ENCODE measurements at places on chromosomes 1 and 21.
A peak's percentile ranks its signal among the peaks of the same experiment; 100 is the strongest.

DNA sequence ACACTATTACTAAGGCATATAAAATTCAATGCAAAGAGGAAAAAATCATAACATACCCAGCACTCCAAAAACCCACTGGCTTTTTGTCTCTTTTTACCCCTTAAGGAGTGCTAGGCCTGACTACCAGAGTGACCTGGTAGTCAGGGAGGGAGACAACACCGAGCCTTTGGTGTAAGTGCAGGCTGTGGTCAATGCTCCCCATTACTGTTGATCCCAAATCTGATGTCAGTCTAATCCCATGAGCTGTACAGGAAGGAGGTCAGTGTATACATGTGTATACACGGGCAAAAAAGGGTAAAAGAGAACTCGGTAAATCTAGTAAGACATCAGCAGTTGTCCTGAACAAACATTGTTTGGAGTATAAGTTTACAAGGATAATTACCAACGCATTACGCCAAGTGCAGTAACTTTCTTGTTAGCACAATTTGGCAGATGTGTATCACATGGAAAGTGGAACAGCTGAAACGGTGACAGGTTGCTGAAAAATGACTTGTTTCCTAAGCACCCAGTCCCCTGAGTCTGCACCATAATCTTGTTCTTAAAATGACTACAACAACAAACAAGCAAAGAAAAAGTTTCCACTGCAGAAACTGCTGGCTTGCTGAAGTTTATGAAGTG, 217.9 kb downstream of the KCNH1 start:
- no peak overlapping the region for H3K4me3 ChIP-seq
- no peaks in the 10 kb centered on the region for H3K4me1 ChIP-seq
- H3K27me3 ChIP-seq, result no peaks in the 10 kb centered on the region
- no peak overlapping the region for H3K27ac ChIP-seq
- no peaks in the 10 kb centered on the region for H3K36me3 ChIP-seq
- no peak for DNase-seq

GRCh38 chr1:241990040-241990439, 8.9 kb downstream of the MAP1LC3C start:
- H3K4me3 ChIP-seq, result no peak overlapping the region
- H3K36me3 ChIP-seq, result no peaks in the 10 kb centered on the region
- H3K27me3 ChIP-seq, result no peaks in the 10 kb centered on the region
- DNase-seq, result peak; percentile 76

DNA sequence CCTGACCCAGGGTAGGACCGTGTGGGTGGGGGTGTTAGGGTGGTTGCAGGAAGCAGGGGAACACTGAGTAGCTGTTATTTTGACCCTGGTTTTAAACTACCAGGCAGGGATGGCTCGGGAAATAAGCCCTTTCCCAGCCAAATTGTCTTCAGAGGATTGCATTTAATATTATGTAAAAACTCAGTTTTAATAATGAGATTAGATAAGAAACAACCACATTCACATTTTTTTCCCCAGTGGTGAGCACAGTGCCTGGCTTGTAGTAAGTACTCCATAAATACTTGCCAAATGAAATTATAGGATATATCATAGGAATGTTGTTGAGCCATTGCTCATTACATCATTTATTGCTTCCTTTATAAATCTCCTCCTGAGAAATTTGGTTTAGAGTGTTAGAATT, 3.1 kb upstream of the ACP6 start:
- H3K36me3 ChIP-seq, result no peaks in the 10 kb centered on the region
- no peak overlapping the region for H3K4me3 ChIP-seq
- H3K27me3 ChIP-seq, result no peaks in the 10 kb centered on the region
- no peak overlapping the region for H3K27ac ChIP-seq
- DNase-seq, result no peak

DNA sequence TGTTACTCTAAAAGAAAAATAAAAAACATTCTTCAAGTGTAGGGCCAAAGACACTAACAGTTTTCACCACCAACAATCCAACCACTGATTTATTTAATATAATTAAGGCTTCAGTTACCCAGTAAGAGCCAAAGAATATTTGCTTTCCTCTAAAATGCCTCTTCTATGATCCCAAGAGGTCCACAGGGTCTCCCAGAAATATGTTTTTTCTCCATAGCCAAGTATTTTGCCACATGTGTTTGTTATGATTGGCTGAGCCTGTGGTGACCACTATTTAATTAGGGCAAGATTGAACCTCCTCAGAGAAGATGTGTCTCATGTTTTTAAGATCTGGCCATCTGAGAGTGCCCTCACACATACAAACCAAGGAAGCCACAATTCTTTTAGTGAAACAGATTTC, 135.9 kb downstream of the TPR start:
- no peaks in the 10 kb centered on the region for H3K36me3 ChIP-seq
- no peaks in the 10 kb centered on the region for H3K4me1 ChIP-seq
- DNase-seq, result no peak
- H3K27me3 ChIP-seq, result no peaks in the 10 kb centered on the region
- H3K4me3 ChIP-seq, result no peak overlapping the region
- H3K27ac ChIP-seq, result no peak overlapping the region

- H3K27me3 ChIP-seq, result no peaks in the 10 kb centered on the region
- no peak overlapping the region for H3K4me3 ChIP-seq
- no peaks in the 10 kb centered on the region for H3K4me1 ChIP-seq
- no peak for DNase-seq
- no peaks in the 10 kb centered on the region for H3K36me3 ChIP-seq
Observed at GRCh38 chr1:4698911-4699310, 44.5 kb downstream of the AJAP1 start.

GRCh38 chr1:209937996-209938959, at the start of gene SYT14:
TSS of gene SYT14 (plus strand) at chr1:209938217. CDS start at chr1:209938265, 48 bp downstream.
- H3K4me3 ChIP-seq, result peak within 1 kb of the TSS; percentile 31
- peaks cover 9% of the 10 kb centered on the region for H3K4me1 ChIP-seq
- no peak within 1 kb of the TSS for H3K27ac ChIP-seq
- H3K36me3 ChIP-seq, result no peaks in the 10 kb centered on the region

DNA sequence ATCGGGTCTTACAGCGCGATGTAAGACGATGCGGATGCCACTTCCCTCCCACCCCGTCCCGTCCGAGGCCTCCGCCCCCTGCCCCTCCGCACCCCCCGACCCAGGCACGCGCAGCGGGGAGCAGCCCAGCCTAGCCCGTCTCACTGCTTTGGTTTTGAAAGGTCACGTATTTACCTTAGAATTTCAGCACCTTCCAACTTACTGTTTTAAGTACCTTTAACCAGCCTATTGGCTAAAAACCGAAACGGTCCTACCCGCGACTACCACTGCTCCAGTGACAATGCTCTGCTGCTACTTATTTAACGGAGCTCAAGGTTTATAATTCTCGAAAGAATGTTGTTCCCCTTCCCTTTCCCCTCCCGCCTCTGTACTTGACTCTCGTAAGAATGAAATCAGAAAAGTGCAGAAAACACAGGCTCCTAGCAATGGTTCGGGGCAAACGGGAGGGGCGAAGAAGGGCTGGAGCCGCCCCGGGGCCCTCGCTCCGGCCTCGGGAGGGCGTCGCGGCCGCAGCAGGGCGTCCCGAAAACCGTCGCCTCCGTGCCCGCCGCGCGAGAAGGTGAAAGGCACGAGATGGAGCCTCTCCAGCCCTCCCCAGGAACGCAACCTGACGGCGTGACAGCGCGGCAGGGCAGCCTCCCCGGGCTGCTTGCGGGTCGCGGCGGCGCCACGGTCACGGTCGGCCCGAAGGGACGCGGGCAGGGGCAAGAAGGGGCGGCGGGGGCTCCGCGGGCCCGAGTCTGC, 667 bp downstream of the TMEM50B start:
- peak overlapping the region; percentile 96 for H3K27ac ChIP-seq
- H3K4me1 ChIP-seq, result peaks cover 17% of the 10 kb centered on the region
- peak overlapping the region; percentile 94 for H3K4me3 ChIP-seq
- no peaks in the 10 kb centered on the region for H3K27me3 ChIP-seq

- H3K4me3 ChIP-seq, result no peak overlapping the region
- no peaks in the 10 kb centered on the region for H3K36me3 ChIP-seq
- DNase-seq, result no peak
- H3K4me1 ChIP-seq, result no peaks in the 10 kb centered on the region
- no peak overlapping the region for H3K27ac ChIP-seq
Observed at GRCh38 chr1:209871430-209871829, 43.7 kb downstream of the UTP25 start.

DNA sequence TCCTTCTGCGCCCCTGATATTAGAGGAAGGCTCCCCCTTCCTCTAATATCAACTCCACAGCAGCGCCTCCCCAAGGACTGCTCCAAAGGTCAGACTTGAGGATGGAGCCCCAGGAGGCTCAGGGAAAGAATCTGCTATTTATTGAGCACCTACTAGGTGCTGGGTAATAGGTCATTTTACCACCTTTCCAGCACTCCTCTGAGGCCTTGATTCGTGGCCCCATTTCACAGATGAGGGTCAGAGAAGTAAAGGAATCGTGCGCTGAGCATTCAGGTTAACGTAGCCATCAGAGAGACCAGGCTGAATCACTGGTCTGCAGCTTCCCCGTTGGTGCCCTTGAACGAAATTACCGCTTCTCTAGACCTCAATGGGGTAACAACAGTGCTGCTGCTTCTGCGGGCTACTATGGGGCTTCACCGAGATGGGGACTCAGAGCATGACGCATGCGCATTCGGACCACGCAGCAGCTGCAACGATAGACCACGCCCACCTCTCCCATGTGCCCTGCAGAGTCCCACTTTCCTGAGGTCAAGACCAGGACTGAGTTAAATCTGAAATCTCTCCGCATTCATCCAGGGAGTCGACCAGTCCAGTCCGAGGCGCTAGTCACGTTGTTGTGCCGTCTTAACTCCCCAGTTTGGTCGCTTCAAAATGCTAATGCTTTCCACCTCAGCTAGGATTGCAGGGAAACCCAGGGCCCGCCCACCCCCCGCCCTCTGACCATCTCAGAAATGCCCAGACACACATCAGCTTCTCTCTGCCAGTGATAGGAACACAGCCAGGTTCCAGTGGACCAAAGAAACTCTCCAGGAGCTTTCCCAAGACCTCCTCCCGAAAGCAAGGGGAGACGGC, 12.9 kb downstream of the CAMK2N1 start:
- DNase-seq, result no peak
- H3K27me3 ChIP-seq, result no peaks in the 10 kb centered on the region
- peaks cover 24% of the 10 kb centered on the region for H3K4me1 ChIP-seq
- H3K36me3 ChIP-seq, result no peaks in the 10 kb centered on the region

- peaks cover 6% of the 10 kb centered on the region for H3K36me3 ChIP-seq
- no peaks in the 10 kb centered on the region for H3K27me3 ChIP-seq
- H3K4me3 ChIP-seq, result no peak overlapping the region
- no peak for DNase-seq
- peaks cover 39% of the 10 kb centered on the region for H3K4me1 ChIP-seq
- H3K27ac ChIP-seq, result no peak overlapping the region
Observed at GRCh38 chr1:174969977-174970376, 29.8 kb upstream of the CACYBP start.

DNA sequence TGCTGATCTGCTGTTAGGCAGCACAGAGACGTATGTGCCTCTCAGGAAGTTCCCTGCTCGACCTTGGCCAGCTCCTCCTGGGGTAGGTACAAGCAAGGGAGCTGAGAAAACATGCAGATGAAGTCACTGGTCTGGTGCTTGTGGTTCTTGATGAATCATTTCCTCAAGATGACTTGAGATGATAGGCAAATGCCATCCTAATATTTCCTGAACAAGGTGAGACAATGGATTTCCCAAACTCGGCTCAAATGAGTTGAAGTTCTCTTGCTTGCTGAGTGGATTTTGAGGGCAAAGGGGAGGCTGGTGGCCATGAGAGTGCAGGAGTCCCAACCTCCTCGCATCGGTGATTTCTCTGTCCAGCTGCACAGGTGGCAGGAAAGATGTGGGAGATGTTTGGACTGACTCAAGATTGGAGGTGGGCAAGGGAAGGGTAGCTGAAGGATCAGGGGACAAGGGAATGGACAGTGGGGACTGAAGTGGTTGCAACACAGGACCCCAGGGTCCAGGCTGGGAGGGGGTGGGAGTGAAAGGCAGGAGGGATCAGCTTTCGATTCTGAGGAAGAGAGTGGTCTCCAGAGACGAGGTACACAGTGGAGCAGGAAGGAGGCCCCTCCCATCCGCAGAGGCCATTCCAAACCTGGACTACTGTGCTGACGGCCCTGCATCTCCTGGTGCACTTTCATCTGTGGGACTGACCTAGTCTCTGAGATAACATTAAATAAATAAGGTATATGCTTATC, 63.9 kb downstream of the CAPN2 start:
- no peaks in the 10 kb centered on the region for H3K27me3 ChIP-seq
- DNase-seq, result peak; percentile 55
- peaks cover 23% of the 10 kb centered on the region for H3K4me1 ChIP-seq
- no peak overlapping the region for H3K4me3 ChIP-seq
- H3K36me3 ChIP-seq, result peaks cover 62% of the 10 kb centered on the region

GRCh38 chr21:44598061-44598460, 2.3 kb upstream of the KRTAP10-7 start:
- no peak overlapping the region for H3K27ac ChIP-seq
- no peaks in the 10 kb centered on the region for H3K27me3 ChIP-seq
- no peak overlapping the region for H3K4me3 ChIP-seq
- no peak for DNase-seq
- no peaks in the 10 kb centered on the region for H3K36me3 ChIP-seq
- H3K4me1 ChIP-seq, result no peaks in the 10 kb centered on the region

GRCh38 chr21:20258542-20258941, 739.7 kb upstream of the NCAM2 start:
- no peak overlapping the region for H3K27ac ChIP-seq
- H3K4me3 ChIP-seq, result no peak overlapping the region
- no peaks in the 10 kb centered on the region for H3K36me3 ChIP-seq
- no peak for DNase-seq
- H3K27me3 ChIP-seq, result no peaks in the 10 kb centered on the region

- H3K27me3 ChIP-seq, result no peaks in the 10 kb centered on the region
- DNase-seq, result no peak
- no peaks in the 10 kb centered on the region for H3K36me3 ChIP-seq
- H3K27ac ChIP-seq, result no peak overlapping the region
- no peaks in the 10 kb centered on the region for H3K4me1 ChIP-seq
- no peak overlapping the region for H3K4me3 ChIP-seq
Observed at GRCh38 chr1:179369751-179370341, 4.1 kb downstream of the AXDND1 start.

DNA sequence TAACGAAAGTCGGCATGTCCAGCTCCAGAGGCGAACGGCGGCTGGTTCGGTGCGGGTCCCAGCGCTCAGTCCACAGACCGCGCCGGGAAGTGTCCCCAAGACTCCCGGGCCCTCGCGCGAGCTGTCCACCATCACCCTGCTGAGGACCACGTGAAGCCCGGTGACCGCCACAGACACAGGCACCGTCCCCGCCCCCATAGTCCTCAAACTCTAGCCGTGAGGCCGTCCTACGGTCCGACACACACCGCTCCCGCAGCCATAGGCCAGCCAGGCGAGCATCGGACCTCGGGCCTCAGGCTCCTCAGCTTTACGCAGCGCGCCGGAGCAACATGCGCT, 535 bp downstream of the SETD4 start:
- H3K4me3 ChIP-seq, result peak overlapping the region; percentile 78
- peaks cover 2% of the 10 kb centered on the region for H3K4me1 ChIP-seq
- DNase-seq, result no peak
- H3K27ac ChIP-seq, result peak overlapping the region; percentile 86
- peaks cover 25% of the 10 kb centered on the region for H3K36me3 ChIP-seq
